ENCODE measurements at places on chromosomes 4 and X.

- DNase-seq: no peak
Observed at GRCh38 chr4:71639380-71639779, 144.5 kb downstream of the GC start.

- DNase-seq: peak; percentile 72
Observed at GRCh38 chrX:40262157-40263013, 164.6 kb upstream of the BCOR start.

GRCh38 chr4:166042510-166043055, 169.5 kb downstream of the TLL1 start:
- DNase-seq: no peak

GRCh38 chrX:39196192-39197102, 395.2 kb downstream of the MID1IP1 start:
- DNase-seq: peak; percentile 38

- DNase-seq: no peak
Observed at GRCh38 chr4:14985161-14985560, 17.1 kb upstream of the CPEB2 start.

- no peak for DNase-seq
Observed at GRCh38 chr4:101515099-101515498, 167.8 kb upstream of the PPP3CA start.

- no peak for DNase-seq
Observed at GRCh38 chrX:45709381-45709780, 508.7 kb upstream of the DIPK2B start.

GRCh38 chr4:98614662-98615061, 43.7 kb downstream of the TSPAN5 start:
- DNase-seq: peak; percentile 28

DNA sequence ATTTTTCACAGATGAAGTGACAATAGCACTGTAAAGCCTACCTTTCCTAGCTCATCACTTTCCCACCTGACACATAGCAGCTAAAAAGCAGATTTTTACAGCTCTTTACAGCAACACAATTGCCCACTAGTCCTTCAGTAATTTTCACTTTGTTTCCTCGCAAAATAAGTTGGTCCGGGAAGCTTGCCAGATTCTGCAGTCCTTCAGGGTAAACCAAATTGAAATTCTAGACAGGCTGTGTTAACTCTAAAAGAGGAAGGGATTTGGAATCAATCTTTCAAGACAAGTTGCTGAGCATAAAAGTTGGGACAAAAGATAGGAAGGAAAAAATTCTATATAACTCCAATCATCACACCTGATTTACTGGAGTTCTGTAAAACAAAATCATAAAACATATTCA, 8.7 kb downstream of the C1QTNF7 start:
- DNase-seq: no peak

GRCh38 chr4:20538905-20539304, 161.4 kb upstream of the PACRGL start:
- DNase-seq: no peak

- DNase-seq: no peak
Observed at GRCh38 chrX:119132961-119133360, 5.3 kb upstream of the KIAA1210 start.

- DNase-seq: no peak
Observed at GRCh38 chr4:101288365-101289145, 58.8 kb downstream of the PPP3CA start.

DNA sequence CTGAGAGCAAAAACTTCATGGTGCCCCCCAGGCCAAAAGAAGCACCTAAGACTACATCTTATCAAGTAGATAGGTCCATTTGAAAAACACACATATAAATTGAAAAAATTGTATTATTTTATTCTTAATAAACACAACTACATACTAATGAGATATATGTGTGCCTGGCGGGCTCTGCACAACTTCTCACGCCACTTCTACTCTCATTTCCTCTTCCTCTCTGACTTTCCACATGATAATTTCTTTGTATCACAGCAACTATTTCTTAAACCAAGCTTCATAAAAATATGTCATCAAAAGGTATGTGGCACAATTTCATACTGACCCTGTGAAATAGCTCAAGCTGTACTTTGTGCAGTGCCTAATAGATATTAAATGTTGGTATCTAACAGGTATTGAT, 10.7 kb upstream of the NPY2R start:
- no peak for DNase-seq

DNA sequence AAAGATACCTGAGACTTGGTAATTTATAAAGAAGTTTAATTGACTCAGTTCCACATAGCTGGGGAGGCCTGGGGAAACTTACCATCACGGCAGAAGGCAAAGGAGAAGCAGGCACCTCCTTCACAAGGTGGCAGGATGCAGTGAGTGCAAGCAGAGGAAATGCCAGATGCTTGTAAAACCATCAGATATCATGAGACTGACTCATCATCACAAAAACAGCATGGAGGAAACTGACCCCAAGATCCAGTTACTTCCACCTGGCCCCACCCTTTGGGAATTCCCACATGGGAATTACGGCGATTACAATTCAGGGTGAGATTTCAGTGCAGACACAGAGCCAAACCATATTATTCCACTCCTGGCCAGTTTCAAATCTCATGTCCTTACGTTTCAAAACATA, 514.7 kb upstream of the SPANXN1 start:
- no peak for DNase-seq

- DNase-seq: no peak
Observed at GRCh38 chr4:176287546-176287945, 18.5 kb upstream of the ASB5 start.
